Stimulated activated CD8-positive, alpha-beta memory T cell treated with anti-CD3 and anti-CD28 coated beads, Interleukin-4, amount 100 ng/mL, for 4 hours (primary cell): ENCODE measurements at places on chromosomes 13 and 19.

DNA sequence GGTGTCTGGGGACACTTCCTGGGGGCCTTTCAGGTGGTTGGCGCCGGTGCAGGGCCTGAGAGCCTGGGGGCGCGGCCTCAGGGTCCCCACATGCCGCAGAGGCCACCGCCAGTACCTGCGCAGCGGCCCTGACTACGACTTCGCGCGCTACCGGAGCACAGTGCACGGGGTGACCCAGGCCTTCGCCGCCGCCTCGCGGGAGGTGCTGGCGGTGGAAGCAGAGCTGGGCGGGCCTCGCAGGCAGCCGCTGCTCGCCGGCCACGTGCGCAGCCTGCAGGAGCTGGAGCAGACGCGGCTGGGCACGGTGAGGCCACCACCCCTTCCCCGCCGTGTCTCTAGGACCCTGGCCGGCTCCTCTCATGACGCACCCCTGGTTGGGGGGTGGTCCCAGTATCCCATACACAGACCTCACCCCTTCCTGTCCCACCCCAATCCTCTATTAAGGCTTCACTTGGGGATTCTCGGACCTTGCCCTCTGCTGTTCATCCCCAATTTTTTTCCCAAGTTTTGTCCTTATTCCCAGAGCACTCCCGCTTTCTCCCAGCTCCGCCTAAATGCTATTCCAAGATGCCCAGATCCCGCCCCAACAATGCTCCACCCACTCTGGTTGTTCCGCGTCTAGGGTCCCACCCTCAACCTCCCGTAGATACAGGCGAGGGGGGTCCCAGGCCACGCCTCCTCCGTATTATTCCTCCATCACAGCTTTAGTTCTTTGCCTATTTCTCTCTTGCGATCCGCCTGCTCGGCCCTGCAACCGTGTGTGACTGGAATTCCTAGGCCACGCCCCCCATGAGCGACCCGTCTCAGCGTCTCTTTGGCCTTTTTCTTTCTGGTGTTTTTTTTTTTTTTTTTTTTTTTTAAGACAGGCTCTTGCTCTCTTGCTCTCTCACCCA is 1.0 kb downstream of the REX1BD start:
- no peak for DNase-seq

GRCh38 chr19:30393046-30393445 is 20.9 kb downstream of the ZNF536 start:
- no peak for DNase-seq

- no peak for DNase-seq
Measured at GRCh38 chr13:21106089-21106488, 44.7 kb upstream of the LATS2 start.

- no peak for DNase-seq
Measured at GRCh38 chr19:29467824-29468401, 57.9 kb upstream of the VSTM2B start.

- DNase-seq, result no peak
Measured at GRCh38 chr19:44905437-44906160, at the start of gene APOE. Gene APOE, plus strand, starts transcription at chr19:44905796. Its CDS starts 829 bp downstream, at chr19:44906625.

- DNase-seq, result no peak
Measured at GRCh38 chr13:30107521-30108136, 199.7 kb downstream of the KATNAL1 start.

- DNase-seq, result no peak
Measured at GRCh38 chr19:30224689-30225606, 147.2 kb upstream of the ZNF536 start.

DNA sequence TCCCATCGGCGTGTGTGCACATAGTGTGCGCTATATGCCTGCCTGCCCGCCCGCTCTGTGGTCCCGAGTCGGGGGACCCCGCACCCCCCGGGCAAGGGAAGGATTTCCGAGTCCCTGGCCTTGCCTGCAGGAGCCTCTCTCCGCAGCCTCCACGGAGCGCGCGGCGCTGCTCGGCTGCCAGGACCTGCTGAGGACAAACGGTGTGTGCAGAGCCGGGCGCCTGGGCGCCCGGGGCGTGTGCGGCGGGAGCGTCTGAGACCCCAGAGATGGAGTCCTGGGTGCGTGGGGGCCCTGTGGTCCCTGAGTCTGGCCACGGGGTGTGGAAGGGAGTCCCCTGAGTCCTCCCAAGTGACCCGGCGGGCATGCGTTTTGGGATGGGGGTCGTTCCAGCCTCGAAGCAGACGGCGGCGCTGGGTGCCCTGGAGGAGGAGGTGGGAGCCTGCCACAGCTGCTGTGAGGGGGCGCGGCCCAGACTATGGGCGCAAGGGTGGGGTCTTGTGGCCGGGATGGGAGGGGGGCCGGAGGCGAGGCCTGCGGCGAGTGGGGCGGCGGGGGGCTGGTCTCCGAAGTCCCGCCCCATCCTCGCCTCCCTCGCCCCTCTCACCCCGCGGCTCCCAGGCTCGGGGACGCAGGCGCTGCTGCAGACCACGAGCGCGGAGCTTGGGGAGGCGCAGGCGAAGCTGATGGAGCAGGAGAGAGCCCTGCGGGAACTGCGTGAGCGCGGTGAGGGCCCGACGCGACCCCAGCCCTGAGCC is 25.3 kb downstream of the CLEC4M start:
- no peak for DNase-seq

- no peak for DNase-seq
Measured at GRCh38 chr13:73065665-73066340, 7.0 kb downstream of the KLF5 start.

- DNase-seq, result no peak
Measured at GRCh38 chr13:66700117-66700601, 530.0 kb downstream of the PCDH9 start.

DNA sequence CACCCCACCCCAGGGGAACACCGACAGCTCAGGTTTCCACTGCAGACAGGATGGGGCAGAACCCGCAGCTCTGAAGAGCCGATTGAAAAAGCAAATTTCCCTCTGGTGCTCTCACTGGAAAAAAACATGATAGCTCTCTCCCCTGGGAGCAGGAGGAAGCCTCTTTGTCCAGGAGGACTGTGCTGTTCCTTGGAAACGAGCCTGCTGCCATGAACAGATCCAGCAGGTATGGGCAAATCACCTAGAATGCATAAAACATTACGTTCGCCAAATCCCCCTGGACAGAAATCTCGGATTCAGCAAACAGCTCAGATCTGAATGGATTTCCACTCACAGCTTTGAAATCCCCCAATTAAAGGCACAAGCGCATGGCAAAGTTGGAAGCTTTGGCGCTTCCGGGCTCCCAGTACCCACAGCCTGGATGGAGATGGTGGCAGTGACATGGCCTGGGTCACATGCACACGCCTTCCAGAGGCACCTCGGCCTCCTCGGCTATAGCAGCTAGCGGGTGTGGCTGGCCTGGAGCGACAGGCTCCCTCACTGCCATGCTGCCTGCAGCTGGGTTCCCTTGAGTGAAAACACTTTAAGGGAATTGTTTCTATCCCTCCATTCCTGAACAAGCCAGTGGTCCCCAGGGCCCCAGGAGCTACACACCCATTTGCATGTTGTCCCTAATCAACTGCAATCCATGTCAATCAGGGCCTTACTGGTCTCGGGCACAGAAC is 59.1 kb downstream of the CEBPG start:
- DNase-seq, result no peak

- DNase-seq, result no peak
Measured at GRCh38 chr19:47322058-47322457, 9.9 kb upstream of the C5AR2 start.

GRCh38 chr13:71621174-71622124 is 245.6 kb downstream of the DACH1 start:
- DNase-seq, result no peak

GRCh38 chr13:79973533-79973963 is 367.4 kb downstream of the SPRY2 start:
- no peak for DNase-seq

DNA sequence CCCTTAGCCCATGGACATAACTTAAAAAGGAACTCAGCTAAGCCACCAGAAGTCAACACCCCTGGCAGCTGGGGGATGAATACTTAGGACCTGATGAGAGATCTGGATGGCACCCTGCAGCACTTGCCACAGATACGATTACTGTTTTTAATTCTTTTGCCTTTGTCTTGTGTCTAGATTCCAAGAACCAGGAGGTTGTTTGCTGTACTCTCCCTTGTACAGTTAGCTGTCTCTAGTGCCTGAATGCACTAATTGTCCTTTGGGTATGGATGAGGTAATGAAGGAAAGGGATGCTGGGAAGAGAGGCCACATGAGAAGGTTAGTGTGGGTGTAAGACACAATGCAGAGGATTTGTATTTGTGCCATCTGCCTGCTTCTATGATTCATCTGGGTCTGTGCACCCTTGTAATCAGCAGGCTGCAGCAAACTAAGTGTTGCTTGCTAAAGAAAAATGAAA is 385.8 kb downstream of the KCNRG start:
- no peak for DNase-seq

DNA sequence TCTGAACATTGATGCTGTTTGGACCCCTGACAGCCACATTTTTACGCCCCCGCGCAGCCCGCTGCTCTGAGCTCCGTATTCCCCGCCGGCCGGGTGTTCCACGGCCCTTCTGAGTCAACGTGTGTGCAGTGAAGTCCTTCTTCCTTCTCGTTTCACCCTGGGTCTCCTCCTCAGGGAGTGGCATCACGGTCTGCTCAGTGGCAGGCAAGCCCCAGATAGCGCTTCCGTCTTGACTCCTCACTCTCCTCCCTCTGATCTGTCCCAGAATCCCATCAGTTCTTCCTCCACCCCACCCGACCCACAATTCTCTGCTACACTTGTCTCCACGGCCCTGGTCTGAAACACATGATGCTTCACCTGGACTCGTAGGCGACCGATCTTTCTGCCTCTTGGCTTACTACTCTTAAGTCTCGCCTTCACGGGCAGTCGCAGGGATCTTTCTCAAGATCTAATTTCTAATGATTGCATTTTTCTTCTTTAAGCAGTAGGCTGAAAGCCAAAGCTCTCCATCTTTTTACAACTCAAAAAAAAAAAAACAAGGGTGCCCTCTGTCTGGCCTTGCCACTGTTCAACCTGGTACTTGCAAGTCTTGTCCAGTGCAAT is 33.9 kb downstream of the CCNE1 start:
- no peak for DNase-seq

DNA sequence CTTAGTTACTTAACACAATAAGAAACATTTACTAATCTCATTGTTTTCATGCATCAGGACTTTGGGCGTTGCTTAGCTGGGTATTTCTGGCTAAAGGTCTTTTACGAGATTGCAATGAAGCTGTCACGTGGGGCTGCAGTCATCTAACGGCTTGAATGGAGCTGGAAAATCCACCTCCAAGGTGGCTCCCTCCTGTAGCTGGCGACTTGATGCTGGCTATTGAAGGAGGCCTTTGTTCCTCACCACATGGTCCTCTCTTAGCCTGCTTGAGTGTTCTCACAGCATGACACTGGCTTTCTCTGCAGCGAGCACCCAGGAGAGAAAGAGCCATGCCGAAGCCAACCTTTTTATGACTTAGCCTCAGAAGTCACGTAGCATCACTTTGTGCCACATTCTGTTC is 92.0 kb downstream of the NHLRC3 start:
- DNase-seq, result no peak

- DNase-seq, result no peak
Measured at GRCh38 chr19:42176990-42177685, 40.3 kb downstream of the DEDD2 start.

GRCh38 chr19:27822336-27822735 is 1390.6 kb downstream of the UQCRFS1 start:
- DNase-seq, result no peak

GRCh38 chr13:45796426-45797235 is 54.9 kb downstream of the SIAH3 start:
- DNase-seq, result no peak

DNA sequence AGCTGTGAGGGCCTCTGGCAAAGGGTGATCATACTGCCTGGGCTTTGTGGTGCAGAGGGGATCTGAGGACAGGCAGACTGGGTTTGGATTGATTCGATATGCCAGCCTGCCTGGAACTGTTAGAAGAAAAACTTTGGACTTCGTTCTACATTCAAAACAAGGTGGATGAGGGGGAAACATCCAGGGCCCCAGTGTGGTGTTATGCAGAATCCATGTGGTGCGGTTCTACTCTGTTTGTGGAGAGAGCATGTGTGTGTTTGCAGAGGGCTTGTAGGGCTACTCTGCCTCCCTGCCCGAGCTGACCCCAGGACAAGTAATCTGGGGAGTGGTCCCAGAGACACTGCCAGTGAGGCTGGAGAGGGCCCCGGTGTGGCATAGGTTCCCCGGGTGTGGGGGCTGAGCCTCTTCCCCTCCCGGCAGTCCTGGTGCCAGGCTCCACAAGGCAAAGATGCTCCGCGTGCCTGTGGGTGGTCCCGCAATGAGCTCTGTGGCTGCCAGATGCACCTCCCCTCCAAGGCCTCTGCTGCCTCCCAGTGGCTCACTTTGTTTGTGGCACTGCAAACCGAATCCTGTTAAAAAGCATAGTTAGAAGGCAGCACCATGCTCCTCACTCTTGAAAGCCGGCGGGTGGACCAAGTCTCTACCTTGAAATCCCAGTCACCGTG is 22.3 kb upstream of the TFDP1 start:
- DNase-seq, result peak; percentile 7

- DNase-seq, result no peak
Measured at GRCh38 chr19:843836-844545, 3.2 kb downstream of the PRTN3 start.

GRCh38 chr13:30116379-30116778 is 191.0 kb downstream of the KATNAL1 start:
- DNase-seq, result no peak

- DNase-seq, result no peak
Measured at GRCh38 chr19:41161903-41162302, 31.1 kb upstream of the CYP2S1 start.
